GM19239 (cell line): ENCODE measurements at places on chromosomes 6 and 20.
A peak's percentile ranks its signal among the peaks of the same experiment; 100 is the strongest.

GRCh38 chr6:7513529-7513928, 27.9 kb upstream of the DSP start:
- DNase-seq = no peak

GRCh38 chr20:51331481-51331880, 211.0 kb downstream of the NFATC2 start:
- DNase-seq = no peak

DNA sequence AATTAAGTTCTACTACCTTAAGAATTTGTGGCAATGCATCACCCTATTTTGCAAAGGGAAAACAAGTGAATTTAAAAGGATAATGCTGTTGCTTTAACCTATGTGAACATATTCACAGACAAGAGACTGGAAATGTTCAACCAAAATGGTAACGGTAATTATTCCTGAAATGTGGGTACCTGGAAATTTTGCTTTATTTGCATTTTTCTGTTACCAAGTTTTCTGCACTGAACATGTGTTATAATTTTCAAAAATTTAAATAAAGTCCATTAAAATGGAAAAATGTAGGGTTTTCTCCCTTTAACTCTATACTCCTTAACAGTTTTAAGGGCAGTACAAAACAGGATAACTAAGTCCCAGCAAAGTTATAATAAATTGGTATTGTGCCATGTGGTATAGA, 66.4 kb downstream of the EPB41L2 start:
- DNase-seq = no peak

DNA sequence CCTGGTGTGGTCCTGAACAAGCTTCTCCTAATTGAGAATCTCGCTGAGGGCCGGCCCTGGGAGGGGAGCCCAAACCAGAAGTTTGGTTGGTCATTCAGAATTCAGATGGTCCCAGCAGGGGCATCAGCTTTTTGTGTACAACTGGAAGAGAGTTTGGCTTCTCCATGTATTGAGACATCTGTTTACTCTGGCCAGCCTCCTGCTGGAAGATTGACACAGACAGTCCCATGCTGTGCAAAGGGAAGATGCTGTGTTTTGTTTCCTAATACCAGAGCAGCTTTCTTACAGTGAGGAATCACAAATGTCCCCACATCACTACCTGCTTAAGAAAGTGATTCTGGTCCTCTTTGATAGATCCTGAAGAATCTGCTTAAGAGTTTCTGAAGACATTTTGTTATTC, 97.8 kb downstream of the PLEKHG1 start:
- DNase-seq = no peak

- no peak for DNase-seq
Observed at GRCh38 chr6:3165631-3166534, 8.5 kb upstream of the TUBB2A start.

GRCh38 chr6:55142610-55143009, 31.7 kb upstream of the HCRTR2 start:
- DNase-seq = no peak

GRCh38 chr20:44485078-44485829, 9.6 kb downstream of the TTPAL start:
- no peak for DNase-seq

DNA sequence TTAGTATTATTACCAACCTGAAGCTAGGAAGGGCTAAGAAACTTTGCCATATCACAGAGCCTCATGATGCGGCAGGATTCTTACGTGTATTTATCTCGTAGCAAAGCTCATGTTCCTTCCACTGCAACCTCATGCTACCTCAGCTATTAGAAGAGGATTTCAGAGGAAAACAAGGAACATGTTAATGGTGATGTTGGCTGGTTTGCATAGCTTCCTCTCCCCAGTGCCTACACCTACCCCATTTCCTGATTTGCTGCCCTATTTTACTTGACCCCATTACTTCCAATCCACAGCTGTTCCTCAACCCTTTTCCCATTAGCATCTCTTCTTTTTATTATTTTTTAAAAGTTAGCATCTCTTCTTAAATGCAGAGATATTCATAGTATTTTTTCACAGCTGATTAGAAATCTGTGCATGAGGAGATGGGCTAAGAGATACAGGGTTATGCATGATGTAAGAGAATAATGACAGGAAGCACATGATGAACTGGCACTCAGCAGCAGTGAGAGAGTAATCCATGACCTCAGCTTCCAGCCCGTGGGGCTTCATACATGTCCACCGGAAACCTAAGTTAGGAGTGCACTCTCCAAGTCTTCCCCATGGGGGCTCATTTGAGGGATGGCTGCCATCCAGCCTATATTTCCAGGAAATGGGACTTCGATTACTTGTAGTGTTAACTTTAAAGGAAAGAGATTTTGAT, 106.1 kb upstream of the ASF1A start:
- DNase-seq = no peak

GRCh38 chr6:159788276-159788675, 1.1 kb downstream of the TCP1 start:
- DNase-seq = no peak

DNA sequence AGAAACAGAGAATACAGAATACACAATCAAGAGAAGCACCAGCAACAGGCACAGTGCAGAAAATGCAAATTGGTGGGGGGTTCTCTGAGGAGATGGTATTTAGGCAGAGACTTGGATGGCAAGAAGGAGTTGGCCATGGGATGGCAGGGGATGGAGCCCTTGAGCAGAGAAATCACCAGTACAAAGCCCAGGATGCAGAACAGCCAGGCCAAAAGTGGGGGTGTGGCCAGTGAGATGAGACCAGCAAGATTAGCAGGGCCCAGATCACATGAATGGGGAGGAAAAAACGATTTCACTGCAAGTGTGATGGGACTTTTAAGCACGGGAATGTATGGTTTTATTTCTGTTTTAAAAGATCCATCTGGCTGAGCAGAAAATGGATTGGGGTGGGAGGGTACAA, 63.4 kb downstream of the TRAM2 start:
- no peak for DNase-seq

DNA sequence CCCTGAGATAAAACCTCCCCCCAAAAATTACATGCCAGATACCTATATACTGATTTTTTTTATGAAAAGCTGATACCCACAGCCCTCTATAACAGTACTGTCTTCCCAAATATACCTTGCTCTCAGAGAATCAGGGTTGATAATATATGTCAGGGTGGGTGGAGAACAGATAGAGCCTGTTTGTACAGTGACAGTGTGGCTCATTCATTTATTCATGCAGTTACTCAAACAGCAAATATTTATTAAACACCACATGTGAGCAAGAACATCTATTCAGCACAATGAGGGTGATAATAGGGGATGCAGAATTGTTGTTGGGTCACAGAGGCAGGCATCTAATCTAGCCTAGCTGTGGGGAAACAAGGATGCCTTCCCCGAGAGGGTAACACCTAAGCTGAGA, 334.2 kb downstream of the MAFB start:
- no peak for DNase-seq

GRCh38 chr6:121482004-121482693, 46.7 kb downstream of the GJA1 start:
- no peak for DNase-seq

DNA sequence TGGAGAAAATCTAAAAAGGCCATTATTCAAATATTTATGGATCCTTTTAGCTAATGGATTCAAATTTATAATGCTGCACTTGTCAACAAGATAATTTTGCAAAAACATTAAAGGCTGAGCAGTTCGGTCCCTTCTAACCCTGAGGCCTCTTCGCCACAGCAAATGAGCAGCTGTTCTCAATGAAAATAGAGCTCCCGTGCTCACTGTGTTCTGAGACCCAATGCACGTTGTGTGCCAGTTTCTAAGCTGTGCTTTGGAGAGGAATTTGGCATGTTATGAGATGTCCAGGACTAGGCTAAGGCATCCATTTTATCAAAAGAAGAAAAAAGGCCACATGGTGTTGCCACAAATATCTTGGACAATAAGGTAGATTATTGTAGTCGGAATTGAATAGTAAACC, 220.1 kb upstream of the TSHZ2 start:
- DNase-seq = no peak

DNA sequence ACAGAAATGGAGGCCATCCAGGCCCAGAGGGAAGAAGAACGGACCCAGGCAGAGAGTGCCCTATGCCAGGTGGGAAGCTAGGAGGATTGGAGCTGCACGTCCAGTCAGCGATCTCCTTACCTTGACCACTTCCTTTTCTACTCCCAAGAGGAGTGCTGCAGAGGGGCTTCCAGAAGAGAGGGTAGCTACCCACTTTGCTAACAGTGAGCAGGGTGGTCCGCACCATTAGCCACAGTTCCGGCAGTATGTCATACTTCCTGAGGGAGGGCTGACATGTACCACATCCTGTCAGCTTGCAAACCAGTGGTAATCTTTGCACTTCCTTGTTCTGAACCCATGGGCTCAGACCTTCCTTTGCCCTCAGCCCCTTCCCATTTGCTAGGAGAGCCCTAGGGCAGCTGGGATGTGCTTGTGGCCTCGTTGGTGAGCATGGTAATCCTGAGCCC, 35.4 kb downstream of the CEP250 start:
- peak; percentile 82 for DNase-seq

- no peak for DNase-seq
Observed at GRCh38 chr6:751765-752164, 58.8 kb upstream of the EXOC2 start.

DNA sequence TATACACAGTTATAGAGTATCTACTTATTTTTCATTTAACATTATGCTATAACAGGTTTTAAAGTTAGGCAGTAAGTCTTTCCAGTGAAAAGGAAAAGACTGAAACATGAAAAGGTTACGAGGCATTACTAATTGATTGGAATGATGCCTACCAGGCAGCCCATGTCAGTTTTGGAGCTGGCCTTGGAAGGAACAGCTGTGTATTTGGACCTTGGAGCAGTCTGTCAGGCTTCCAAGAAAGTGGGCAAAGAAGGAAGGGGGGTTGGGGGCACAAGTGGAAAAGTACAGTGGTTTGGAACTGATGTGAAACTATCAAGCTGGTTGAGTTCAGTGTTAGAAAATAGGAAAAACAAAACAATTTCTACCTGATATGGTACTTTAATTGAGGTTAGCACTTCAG, 41.7 kb downstream of the SLC16A10 start:
- DNase-seq = no peak

DNA sequence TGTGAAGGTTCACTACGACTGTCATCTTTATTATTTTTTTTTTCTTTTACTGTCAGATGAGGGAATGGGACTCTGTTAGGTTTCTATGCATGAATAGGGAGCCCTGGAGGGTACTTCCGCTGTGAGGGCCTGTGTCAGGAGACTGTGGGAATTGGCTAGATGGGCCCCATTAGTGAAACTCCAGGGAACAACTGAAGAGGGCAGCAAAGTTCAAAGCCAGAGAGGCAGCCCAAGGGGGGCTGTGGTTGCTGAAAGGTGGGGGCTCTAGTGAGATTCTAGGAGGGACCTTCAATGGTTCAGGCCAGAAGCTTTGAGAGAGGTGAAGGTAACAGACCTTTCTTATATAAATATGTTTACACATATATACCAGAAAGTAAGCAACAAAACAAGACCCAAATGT, 13.2 kb upstream of the EPB41L1 start:
- DNase-seq = no peak

DNA sequence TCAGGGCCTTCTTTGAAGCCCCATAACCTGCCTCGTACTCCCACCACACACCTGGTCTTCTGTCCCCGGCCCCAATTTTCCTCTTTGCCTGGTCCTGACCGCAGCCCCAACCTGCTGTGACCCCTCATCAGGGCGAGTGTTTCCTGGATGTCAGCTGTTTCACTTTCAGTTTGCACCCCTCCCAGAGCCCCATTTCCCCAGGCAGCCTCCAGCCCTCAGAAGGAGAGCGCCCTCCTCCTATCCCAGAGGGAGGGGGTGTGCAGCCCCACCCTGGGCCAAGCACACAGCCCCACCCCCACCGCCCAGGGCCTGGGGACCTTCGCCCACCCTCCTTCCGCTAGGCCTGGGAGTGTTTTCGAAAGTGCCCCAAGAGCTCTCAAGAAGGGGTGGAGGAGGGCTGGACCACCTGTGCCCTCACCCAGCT, 1.5 kb downstream of the BAK1 start:
- DNase-seq = peak; percentile 55

- DNase-seq = no peak
Observed at GRCh38 chr6:105997482-105997881, 88.7 kb upstream of the PRDM1 start.

- DNase-seq = no peak
Observed at GRCh38 chr6:144480473-144480872, 195.3 kb downstream of the UTRN start.

DNA sequence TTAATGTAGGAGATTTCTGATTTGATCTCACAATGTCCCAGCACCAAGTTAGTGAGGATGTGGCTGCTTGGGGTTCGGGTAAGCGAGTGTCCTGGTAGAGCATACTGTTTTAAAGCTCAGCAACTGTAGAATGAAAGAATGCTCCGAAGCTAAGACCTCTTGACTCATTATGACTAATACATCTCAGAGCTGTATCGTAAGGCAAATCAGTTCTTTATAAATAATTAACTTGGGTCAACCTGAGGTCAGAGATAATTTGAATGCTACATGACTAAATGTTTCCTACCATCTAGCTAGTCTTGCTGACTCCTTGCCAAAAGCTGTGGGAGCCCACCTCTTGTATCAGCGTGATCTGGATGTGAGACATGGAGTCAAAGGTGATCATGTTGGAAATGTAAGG, 128.8 kb upstream of the PDE7B start:
- DNase-seq = no peak

DNA sequence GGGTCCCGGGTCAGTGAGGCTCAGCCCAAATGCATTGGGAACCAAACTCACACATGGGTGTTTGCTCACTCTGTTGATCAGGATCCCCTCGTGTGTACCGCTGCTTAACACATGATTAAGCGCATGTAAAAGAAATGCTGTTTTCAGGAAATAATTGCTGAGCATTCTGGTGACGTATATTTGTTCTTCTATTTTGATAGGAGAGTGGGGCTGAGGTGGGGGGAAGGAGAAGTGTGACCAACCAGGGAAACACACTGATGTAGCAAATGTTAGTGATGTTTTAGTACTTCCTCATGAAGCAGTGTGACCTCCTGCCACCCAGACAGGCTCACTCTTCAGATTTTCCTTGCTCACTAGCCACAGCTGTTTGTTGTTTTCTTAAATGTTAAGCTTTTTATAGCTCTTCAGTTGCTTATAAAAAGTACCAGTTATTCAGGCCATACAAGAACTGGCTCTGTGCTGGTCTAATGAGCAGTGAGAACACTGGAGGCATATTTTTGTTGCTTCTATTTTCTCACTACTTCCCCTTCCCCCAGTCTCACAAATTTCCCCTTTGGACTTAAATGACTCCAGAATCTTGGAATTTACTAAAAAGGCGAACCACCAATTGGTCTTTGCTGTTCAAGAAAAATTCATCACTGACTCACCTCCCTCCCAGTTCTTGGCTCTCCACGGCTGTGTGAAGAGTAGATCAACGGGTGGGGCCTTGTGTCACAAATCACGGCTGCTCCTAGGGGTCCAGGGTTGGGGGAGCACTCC, 79.2 kb upstream of the BACH2 start:
- no peak for DNase-seq

- no peak for DNase-seq
Observed at GRCh38 chr6:18978337-18979128, 591.4 kb downstream of the RNF144B start.

DNA sequence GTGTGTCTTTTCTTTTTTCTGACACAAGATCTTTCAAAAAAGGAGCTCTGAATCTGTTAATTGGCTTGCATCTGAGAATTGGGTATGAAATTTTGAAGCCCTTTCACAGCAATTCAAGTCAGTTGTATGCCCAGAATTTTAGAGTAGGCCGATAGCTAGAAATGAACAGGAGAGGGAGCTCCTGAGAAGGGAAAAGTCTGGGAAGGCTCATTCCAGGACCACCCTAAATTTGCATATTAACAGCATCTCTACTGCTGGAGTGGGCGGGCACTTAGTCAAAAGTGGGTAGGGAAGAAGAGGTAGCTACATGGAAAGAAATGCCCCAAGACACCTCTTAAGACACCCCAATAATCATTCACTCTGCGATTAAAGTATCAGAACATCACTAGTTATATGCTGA, 928.3 kb downstream of the TBC1D32 start:
- DNase-seq = no peak

- DNase-seq = no peak
Observed at GRCh38 chr6:14272737-14273085, 155.1 kb downstream of the CD83 start.
